ENCODE measurements at places on chromosomes 1 and 21.

- no peak for DNase-seq
Measured at GRCh38 chr1:156399355-156400125, 30.5 kb downstream of the RHBG start.

- no peak for DNase-seq
Measured at GRCh38 chr1:158022554-158023312, 29.3 kb downstream of the KIRREL1 start.

DNA sequence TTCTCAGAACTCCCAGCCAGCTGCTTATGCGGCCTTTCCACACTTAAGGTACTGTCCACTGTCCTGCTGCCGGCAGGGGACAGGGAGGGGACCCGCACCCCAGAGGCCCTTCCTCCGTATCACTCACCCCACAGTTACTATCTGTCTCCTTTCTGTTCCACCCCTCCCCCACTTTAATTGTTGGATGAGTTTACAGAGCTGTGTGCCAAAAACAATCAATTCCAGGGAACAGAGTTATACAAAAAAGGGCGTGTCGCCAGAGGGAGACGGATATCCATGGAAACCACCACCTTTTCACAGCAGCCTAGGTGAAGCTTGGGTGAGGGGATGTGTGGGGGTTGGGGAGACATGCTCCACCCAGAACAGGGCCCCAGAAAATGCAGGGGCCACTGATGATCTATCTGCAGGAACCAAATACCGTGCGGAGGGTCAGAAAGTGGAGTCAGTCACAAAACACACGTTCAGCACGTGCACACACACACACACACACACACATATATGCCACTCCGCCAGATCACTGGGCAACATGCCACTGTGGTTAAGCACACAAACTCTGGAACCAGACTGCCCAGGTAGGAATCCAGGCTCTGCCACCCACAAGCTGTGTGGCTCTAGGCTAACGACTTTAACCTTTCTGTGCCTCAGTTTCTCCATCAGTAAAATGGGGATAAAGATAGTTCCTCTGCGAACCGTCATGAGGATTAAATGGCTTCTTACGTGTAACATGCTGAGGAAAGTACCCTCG, 30.5 kb downstream of the CASZ1 start:
- DNase-seq = peak; percentile 35

- no peak for DNase-seq
Measured at GRCh38 chr1:224539971-224540370, 76.1 kb upstream of the CNIH3 start.

DNA sequence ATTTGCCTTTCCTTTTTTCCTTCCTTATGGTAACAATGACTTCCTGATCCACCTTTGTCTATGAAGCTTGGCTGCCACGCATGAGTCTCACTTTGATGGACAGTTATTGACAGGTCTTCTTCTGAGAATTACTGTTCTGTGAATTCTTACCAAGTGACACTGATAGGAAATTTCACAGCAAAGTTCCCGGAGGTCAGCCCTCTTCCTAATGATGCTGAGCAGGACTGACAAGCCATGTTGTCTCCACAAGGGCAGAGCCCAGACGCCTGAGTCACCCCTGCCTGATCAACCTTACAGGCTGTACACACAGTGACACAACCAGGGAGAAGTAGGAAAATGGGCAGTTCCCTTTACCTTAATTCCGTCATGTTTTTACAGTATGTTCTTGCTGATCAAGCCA, 44.2 kb downstream of the ZC3H11B start:
- DNase-seq = no peak

- DNase-seq = no peak
Measured at GRCh38 chr1:109517337-109517736, 7.8 kb upstream of the AMIGO1 start.

DNA sequence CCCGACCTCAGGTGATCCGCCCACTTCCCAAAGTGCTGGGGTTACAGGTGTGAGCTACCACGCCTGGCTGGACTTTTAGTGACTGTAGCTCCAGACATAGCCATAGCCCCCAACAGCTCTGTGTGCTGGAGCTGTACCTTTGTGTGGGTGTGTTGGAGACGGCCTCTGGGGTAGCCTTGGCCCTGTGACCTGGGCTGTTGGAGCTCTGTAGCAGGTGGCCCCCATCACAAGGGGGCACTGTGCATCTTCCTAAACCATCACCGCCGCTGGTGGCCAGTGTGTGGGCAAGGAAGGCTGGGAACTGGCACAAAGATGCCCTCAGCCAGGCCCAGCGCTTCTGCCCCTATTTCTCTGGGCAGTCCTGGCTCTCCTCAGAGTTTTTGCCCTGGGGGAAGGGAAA, 38.4 kb upstream of the FOXO6 start:
- DNase-seq = no peak

GRCh38 chr21:33238146-33238545, 8.4 kb downstream of the IFNAR2 start:
- DNase-seq = no peak
